ENCODE measurements at places on chromosomes 6 and 20.

DNA sequence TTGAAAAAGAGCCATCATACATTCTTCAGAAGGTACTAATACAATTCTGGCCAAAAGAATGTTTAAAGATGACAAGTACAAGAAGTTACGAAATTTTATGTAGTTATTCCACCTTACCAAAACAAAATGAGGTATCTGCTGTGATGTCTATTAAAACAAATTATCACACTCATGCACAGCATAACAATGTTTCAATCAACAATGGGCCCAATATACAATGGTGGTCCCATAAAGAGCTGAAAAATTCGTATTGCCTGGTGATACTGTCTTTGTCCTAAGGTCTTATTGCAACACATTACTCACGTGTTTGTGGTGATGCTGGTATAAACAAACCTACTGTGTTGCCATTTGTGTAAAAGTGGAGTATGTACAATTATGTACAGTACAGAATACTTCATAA lies 3.6 kb upstream of the NUP153 start:
- DNase-seq = no peak

DNA sequence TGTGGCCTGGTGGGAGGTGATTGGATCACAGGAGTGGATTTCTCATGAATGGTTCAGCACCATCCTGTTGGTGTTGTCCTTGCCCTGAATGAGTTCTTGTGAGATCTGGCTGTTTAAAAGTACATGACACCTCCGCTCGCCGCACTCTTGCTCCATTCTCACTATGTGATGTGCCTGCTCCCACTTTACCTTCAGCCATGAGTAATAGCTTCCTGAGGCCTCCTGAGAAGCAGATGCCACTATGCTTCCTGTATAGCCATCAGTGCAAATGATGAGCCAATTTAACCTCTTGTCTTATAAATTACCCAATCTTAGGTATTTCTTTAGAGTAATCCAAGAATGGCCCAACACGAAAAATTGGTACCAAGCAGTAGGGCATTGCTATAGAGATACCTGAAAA lies 34.5 kb downstream of the KIF16B start:
- no peak for DNase-seq

- DNase-seq = no peak
Measured at GRCh38 chr6:157614026-157614568, 208.9 kb upstream of the SNX9 start.

GRCh38 chr20:38905375-38905774 lies 20.8 kb upstream of the FAM83D start:
- DNase-seq = no peak

- DNase-seq = no peak
Measured at GRCh38 chr20:33563788-33564187, 73.9 kb downstream of the CBFA2T2 start.

DNA sequence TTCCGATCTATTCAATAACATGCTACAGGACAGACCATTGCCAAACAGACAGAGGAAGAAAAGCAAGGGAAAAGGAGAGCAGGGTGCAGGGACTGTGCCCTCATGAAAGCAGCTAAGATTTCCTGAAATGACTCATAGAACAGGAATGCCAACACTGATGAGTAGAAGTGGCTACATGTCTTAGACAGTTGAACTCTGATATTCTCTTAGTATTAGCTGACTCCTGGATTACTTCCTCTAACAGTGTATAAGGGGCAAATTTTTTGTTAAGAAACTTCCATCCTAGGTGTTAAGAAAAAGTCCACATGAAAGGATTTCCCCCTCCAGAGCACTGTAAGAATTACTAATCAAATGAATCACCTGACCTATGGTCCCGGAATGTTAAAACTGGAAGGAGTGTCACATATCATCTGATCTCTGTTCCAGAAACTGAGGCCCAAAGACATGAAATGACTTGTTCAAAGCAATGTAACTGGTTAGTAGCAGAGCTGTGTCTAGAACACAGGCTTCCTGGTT lies 224.9 kb downstream of the IBTK start:
- no peak for DNase-seq

GRCh38 chr6:167513778-167514177 lies 188.9 kb downstream of the TTLL2 start:
- no peak for DNase-seq

- DNase-seq = no peak
Measured at GRCh38 chr6:36357872-36358225, 21.2 kb upstream of the BNIP5 start.

DNA sequence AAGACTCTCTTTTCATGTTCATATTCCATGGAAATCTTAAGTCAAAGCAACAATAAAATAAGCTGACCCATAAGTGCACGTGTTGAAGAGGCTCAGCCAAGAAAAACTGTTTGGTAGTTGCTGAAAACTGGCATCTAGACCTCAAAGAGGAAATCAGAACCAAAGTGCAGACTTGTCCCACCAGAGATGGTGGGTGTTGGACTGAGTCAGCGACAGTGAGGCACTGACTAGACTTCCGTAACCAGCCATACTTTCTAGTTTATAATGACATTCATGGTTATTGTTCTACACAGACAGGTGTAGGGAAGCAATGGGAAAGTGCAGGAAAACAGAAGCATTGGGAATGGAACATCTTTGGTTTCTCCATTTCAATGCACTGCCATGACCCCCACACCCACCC lies 175.7 kb upstream of the AGPAT4 start:
- no peak for DNase-seq

DNA sequence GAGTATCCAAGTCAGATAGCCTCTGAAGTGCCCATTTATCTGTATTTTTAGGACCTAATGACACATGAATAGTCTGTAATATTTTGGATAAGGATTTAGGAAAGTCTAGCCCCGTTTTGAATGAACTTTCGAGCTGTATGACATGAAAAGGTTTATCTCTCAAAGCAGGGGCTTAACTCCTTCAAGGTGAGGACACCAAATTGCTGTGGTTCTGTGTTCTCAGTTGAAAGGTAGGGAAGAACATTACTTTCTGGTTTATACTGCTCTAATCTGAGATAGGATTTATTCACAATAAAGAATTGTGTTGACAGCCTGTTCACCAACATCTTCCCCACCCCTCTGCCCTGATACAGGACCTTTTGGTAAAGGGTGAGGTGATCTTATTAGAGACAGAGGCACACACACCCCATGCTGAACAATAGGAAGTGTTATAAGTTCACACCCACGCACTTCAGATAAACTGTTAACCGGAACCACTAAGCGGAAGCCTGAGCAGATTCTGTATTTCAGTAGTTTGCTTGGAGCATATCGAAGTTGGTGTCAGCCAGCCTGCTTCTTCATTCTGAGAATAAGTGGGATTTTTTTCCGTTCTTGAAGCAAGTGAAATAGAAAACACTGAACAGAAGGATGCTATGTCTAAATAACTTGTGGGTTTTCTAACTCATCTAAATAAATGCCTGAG lies 223.3 kb downstream of the TMEM242 start:
- no peak for DNase-seq

DNA sequence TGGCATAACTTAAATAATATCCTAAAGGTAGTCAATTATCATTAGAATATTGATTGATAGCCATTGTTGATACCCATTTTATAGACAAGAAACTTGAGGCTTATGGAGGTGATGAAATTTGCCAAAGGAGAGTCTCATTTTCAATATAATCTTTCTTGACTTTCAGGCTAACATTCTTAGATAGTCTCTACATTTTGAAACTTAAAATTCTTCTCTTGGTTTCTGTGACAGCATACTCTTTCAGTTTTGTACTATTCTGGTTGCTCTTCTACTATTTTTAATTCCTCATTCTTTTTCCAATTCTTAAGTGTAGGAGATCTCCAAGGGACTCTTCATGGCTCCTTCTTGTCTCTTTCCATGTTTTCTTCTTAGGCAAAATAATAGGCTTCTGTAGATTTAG lies 3.7 kb upstream of the SH3BGRL2 start:
- DNase-seq = no peak

- no peak for DNase-seq
Measured at GRCh38 chr20:8709627-8710026, 359.3 kb upstream of the PLCB4 start.

GRCh38 chr6:1885576-1886011 lies 275.9 kb downstream of the FOXC1 start:
- no peak for DNase-seq

GRCh38 chr20:48773837-48774418 lies 53.9 kb downstream of the PREX1 start:
- no peak for DNase-seq

- DNase-seq = no peak
Measured at GRCh38 chr20:16904751-16905150, 156.6 kb downstream of the OTOR start.

- no peak for DNase-seq
Measured at GRCh38 chr20:3782597-3782996, 1.3 kb upstream of the SPEF1 start.

DNA sequence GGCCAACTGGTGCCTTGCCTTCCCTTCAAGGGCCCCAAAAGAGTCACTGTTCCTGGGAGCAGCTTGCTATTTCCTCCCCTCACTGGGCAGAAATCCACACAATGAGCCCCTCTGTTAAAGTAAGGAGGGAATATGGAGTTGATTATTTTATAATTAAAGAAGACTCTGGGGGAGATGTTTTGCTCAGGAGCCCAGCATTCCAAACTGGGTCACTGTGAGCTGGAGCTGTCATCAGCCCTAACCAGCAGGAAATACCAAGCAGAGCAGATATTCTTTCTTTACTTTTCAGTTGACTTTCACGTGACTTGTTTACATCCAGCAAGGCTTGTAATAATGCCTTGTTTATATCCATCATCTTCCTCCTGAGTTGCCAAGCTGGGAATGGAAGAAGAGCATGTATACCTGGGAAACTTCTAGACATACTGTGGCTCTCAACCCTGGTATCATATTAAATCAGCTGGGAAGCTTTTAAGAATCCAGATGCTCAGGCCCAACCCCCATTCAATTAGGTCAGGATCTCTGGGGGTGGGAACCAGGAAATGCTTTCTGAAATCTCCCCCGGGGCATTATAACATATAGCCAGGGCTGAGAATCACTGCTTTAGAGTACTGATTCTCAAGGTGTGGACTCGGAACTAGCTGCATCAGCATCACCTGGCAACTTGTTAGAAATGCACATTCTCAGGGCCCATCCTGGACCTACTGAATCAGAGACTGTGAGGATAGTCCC lies 175.6 kb upstream of the MYLIP start:
- no peak for DNase-seq

DNA sequence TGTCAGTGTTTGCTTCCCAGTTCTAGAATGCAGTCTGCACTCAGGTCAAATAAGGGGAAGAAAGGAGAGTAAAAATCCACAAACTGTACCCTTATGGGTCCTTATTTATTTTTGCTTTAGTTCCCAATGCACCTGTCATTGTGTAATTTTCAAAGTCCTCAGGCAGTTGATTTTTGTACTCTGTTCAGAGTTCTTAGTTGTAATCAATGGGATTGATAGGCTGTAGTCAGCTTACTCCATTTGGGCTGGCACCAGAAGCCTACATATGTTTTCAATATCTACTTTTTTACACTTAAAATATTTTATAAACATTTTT lies 18.6 kb downstream of the AIG1 start:
- DNase-seq = no peak

GRCh38 chr6:72861059-72861458 lies 239.2 kb downstream of the KCNQ5 start:
- DNase-seq = no peak

Data from left renal pelvis (tissue), 4 donors.